ENCODE measurements at places on chromosomes 7 and 10.

DNA sequence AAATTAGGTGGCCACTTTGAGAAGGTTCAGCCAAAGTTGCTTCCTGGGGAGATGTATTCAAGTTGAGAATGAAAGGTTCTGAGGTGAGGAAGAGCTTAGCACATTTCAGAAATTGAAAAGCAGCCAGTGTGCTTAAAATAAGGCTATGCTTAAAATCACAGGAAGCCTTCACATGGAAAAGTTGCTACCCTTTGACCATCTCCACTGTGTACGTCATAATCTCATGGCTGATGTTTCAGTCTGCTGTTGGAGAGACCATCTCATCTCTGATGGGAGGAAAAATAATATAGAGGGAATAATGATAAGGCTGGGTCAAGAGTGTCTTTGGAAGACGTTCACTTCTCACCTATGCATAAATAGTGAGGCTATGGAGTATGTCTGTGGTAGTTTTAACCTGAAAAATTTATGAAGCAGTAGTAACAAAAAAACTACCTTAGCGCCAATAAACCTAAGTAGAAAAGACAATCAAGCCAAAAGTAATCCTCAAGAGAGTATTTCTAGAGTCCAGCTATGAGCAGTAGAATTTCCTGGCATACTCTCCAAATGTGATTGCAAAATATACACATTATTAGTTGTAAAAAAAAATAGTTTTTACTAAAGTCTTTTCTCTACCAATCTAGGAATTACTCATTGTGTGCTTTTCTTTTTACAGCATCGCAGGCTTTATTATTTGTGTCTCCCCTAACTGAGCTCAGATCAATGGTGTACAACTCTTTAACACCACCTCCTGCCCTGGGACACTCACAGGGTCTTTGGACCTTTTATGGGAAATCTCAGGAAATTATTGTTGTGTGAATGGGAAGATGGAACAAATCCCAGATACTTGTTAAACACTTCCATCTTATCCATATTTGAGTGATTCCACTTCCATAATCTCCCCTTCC is 435.2 kb upstream of the LRGUK start:
- no peak for DNase-seq

DNA sequence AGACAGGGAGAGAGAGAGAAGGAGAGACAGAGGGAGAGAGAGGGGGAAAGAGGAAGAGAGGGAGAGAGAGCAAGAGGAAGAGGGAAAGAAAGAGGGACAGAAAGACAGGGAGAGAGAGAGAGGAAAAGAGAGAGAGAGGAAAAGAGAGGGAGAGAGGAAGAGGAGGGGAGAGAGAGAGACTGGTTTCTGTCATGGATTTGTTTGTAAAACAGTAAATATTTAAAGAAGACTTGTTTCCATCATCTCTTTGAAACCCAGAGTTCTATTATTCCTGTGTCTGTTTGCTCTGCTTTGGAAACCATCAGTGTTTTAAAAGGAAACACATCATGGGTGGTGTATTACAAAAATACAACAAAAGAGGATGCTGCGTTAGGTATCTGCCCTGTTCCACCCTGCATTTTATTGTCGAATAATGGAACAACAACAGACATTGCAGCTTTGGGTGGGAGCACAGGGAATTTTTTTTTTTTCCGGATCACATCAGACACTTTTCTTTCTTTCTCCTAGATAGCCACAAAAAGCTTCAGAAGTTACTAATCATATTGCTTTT is 150.7 kb upstream of the RSU1 start:
- no peak for DNase-seq

GRCh38 chr7:158585721-158586498 is 1.7 kb downstream of the PTPRN2 start:
- DNase-seq, result no peak

GRCh38 chr7:46421441-46422230 is 500.6 kb upstream of the IGFBP3 start:
- no peak for DNase-seq

DNA sequence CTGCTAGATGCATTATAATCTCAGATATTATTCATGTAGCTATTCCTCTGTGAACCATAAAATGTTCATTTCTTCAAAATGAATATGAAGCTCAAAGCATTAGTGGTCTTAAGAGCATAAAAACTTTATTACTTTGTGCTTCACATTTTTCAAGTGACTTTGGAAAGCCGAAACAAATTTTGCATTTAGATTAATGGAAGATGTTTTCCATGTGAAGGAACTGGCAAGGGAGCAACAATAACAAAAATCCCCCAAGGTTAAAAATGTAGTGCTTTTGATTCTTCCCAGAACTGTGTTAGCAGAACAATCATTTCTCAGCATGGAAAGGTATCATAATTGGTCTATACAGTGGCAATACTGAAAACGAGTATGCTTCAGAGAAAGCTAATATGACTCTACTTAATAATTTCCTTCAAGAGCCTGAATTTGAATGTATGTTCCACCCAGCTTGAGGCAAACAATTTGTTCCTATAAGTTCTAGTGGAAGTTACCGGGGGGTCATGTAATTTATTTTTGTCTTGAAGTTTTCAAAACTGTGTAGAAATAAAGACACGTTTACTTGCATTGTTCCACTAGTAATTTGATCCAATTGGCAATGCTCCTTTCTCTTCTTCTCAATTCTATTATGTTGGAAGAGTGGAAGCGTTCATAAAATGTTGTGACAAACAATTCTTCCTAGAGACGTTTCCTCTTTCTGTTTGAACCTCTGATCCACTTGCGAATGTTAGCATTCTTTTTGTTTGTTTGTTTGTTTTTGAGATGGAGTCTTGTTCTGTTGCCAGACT is 665.4 kb downstream of the AUTS2 start:
- no peak for DNase-seq

DNA sequence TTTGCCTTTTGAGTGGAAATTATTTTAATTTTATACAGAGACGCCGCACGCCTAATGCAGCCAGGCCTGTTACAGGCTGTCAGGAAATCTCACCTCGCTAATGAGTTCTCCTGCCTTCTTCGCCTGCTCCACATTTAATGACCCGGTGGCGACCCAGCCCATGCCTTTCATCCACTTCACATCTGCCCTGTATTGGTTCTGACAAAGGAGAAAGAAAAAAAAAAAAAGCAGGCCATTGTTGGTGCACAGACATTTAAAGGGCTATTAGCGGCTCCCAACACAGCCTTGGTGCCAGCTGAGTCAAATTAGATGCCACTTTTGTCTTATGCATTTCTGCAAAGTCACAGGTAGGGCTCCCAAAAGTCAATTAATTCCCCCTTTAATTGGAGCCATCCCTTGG is 43.3 kb downstream of the NRAP start:
- DNase-seq, result no peak

GRCh38 chr7:50660040-50660829 is 95.0 kb upstream of the DDC start:
- DNase-seq, result peak; percentile 30

DNA sequence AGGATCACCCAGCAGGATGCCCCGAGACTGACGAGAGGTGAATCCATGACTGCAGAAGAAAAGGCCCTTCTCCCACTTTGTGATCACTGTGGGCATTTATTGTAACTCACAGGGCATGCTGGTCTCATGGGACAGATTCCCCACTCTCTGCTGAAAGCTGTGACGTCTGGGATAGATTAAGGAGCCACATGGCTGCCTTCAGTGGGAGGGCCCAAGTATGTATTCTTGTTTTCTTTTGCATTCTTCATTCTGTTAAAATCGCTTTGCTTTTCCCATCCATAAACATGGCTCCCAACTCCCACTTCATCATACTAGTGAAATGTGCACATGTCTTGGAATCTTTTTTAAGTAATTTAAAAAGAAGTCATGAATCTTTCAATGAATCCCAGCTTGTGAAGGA is 67.2 kb downstream of the FAM107B start:
- no peak for DNase-seq

GRCh38 chr10:86387178-86387794 is 20.7 kb upstream of the GRID1 start:
- DNase-seq, result no peak

DNA sequence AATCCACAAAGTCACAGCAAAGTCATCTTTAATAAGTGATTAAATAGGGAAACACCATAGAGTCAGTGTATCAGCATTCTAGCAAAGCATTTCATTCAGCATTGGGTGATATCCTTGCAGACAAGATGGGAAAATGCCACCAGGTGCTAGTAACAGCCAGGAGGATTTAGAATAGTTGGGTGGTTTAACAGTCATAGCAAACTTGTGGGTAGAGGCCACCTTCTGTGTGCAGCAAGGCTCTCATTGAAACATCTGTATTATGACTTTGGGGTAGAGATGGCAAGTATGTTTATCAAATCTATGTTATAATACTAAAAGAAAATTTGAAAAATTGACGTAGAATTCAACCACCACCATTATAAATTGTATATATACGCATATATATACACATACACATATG is 26.4 kb upstream of the ADO start:
- no peak for DNase-seq

DNA sequence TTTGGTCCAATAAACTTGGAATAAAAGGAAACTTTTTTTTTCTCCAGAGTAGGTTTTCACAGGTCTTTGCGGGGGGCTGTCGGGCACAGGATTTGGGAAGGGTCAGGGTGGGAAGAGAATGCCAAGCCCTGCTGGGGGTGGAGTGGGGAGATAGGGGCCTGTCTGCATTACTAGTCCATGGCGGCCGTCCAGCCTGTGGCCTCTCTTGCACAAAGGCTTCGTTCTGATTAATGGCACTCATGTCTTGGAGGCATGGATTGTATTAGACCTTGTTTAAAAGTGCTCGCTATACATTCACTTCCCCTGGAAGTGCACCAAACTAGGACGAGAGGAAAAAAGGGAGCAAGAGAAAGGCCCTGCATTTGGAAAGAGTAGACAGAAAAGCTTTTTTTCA is 37.2 kb downstream of the LRMDA start:
- no peak for DNase-seq

GRCh38 chr7:115208710-115209560 is 287.0 kb downstream of the MDFIC start:
- DNase-seq, result no peak

DNA sequence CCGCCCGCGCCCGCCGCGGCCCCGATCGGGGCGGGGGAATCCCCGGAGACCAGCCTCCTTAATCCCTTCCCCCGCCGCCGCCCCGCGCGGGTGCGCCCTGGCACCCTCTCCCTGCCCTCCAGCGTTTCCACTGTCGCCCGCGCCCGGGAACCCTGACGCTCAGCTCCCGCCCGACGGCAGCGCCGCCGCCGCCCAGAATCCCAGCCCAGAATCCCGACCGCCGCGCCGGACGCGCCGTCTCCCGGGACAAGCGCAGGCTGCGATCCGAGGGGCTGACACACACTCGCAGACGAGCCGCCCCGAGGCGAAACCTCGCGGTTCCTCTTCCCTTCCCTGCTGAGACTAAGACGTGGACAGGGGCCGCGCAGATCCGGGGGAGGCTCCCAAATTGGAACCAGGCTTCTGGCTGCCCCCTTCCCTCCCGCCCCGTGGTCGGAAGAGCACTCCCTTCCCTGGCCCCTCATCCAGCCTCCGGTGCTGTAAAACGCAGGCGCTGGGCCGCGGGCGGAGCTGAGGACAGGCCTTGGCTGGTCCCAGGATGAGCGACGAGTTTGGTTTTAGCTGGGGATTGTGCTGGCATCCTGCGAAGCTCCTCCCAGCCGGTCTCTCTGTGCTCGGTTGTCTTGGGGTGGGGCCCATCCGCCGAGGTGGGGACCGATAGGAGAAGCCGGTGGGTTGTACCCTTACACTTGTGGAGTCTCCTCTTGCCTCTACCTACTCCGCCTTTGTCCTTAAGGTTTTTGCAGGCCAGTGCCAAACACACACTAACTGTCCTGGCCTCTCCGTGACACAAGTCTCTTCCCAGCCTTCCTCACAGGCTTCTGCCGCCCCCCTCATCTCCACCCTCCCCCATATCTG is 1.1 kb downstream of the MARVELD1 start:
- DNase-seq, result no peak

DNA sequence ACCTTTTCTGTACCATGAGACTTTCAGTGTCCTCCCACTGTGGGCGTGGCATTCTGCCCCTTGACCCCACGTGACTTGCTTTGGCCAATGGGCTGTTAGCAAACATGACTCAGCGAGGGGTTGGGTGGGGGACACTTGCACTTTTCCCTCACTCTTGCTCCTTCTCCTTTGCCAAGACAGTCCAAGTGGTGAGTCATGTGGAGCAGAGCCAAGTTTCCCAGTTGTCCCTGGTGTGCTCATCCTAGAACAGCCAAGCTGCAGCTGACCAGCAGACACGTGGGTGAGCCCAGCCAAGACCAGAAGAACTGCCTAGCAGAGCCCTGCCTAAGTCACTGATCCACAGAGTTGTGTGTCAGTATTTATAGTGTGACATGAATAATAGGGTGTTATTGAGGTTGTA is 82.8 kb upstream of the CPXM2 start:
- DNase-seq, result no peak

All from activated CD8-positive, alpha-beta memory T cell treated with anti-CD3 and anti-CD28 coated beads for 1 hour (primary cell).